ENCODE measurements at places on chromosomes 2 and 18. TPM values are rescaled to one million over a fixed set of nuclear protein-coding genes. Genes with fewer than 3 reads are reported as not detected.

DNA sequence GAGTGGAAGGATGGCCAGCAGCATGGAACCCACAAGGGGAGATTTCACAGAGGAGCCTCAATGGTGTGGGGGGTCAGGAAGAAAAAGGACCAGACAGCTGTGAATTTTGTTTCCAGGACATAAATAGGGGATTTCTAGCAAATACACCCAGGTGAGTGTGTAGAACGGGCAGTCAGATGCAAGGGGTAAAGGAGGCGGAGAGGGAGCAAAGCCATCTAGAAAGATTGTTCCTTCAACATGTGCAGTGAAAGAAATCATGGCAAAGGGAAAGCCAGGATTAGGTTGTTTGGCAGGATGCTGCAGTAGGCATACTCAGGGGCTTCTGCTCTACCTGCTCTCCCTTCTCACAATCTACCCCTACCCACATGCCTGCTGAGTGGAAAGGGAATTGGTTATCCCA is 119.4 kb upstream of the EPC2 start:
- DNase-seq = no peak

GRCh38 chr2:241273210-241274020 is 42.1 kb downstream of the HDLBP start:
- DNase-seq = no peak

Gene LYG1
- 0.59 TPM for total RNA-seq

Gene RAB6C
- not detected for total RNA-seq

- no peak for DNase-seq
Measured at GRCh38 chr18:7830468-7830867, 263.4 kb downstream of the PTPRM start.

- DNase-seq = no peak
Measured at GRCh38 chr18:22167471-22168241, 1.7 kb upstream of the GATA6 start.

- DNase-seq = no peak
Measured at GRCh38 chr2:72183016-72183415, 35.4 kb upstream of the CYP26B1 start.

Gene SERPINB2
- 153 TPM for total RNA-seq

GRCh38 chr2:194289712-194290346 is 1367.2 kb upstream of the SLC39A10 start:
- no peak for DNase-seq

DNA sequence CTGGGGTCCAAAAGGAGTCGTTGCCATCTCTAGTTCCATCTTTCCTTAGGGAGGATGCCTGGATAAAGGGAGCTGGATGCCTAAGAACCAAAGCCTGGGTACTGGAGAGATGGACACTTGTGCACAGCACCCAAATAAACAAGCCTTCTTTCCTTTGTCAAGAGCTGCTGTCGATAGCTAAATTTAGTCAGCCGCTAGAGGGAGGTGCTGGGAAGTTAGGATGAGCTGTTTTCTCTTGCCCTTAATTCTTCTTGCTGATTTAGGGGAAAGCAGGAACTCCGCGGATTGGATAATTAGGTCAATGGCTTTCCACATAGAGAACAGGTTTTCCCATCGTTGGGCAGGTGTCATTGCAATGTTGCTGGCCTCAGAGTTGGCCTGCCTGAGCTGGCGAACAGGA is 30.9 kb upstream of the SERPINB12 start:
- DNase-seq = peak; percentile 6

DNA sequence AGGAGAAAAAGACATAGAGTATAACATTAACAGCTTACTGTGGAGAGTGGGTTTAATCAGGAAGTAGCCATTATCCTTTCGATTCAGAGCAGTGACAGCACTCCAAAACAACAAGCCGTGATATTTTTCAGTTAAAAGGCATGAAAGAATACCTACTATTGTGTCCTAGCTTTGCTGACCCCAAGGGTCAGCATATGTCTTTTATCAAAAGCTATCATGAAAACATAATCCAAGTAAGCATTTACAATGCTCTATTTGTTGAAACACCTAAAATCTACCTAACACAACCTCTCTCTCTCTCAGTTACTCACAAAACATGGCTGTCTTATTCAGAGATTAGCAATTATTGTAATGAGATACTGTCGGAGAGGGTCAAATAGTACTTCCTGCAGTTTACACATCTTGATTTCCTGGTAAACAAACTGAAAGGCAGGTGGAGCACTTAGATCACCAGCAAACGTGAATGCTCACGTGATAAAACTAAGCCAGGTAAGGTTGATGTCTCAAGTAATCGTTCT is 100.0 kb downstream of the BAZ2B start:
- DNase-seq = peak; percentile 53

Gene SRD5A2
- total RNA-seq = not detected

DNA sequence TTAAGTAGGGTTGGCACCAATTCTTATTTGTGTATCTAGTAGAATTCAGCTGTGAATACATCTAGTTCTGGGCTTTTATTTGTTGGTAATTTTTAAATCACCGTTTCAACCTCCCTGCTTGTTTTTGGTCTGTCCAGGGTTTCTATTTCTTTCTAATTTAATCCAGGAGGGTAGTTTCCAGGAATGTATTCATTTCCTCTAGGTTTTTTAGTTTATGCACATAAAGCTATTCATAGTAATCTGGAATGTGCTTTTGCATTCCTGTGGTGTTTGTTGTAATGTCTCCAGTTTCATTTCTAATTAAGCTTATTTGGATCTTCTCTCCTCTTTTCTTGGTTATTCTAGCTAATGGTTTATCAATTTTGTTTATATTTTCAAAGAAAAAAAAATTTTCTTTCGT is 1361.8 kb upstream of the DDX18 start:
- peak; percentile 5 for DNase-seq

- DNase-seq = no peak
Measured at GRCh38 chr18:68969027-68969426, 171.1 kb downstream of the CCDC102B start.

All from skin of body (tissue), 3 donors.